ENCODE measurements at places on chromosomes 16 and 17.

GRCh38 chr17:82227629-82228277 is 1.1 kb upstream of the SLC16A3 start:
- DNase-seq = no peak

- DNase-seq = no peak
These were observed 16.4 kb downstream of the KRT24 start for GRCh38 chr17:40687106-40687505.

GRCh38 chr16:29891525-29892457 is 7.6 kb downstream of the SEZ6L2 start:
- DNase-seq = no peak

DNA sequence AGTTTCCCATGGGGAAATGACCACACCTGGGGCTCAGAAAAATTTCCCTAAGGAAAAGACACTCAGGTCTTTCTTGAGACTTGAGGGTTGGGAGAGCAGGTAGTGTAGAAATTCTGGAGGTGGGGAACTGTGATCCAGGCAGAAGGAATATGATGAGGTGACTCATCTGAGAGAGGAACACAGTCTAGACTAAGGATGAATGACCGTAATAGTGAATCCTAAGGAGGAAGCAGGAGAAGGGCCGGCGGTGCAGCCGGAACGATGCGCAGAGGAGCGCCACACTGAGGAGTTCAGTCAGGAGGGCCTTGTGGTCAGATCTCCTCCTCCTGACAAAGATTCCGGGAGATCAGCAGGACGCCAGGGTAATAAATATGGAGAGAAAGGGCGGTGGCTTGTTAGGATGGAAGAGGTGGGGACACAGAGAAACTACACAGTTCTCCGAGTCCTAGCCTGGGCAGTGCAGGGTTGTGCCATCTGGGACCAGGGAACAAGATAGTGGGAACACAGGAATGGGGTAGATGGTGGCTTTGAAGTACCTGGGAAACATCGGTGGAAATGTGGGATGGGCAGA is 135.6 kb downstream of the PARN start:
- DNase-seq = no peak

GRCh38 chr16:29662729-29663015 is 375 bp upstream of the SPN start:
- DNase-seq = no peak
